Nephron progenitor cell (in vitro differentiated cells): ENCODE measurements at places on chromosomes 7 and 10.
A peak's percentile ranks its signal among the peaks of the same experiment; 100 is the strongest.

DNA sequence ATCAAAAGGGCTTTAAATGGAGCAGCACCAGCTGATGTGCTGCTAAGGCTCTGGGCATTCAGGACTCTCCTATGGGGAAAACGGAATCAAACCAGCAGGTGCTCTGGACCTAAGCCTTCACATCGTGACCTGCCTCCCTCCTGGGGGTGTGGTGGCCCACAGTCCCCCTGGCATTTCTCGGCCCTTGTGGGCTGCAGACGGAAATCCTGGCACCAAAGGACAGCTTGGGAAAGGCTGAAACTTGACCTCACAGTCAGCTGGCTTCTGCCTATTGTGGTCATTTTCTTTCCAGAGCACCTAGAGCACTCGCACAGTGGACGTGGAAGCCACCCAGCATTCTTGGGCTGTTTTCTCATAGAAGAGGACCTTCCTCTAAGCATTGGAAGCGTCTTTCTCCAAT lies 74.8 kb downstream of the TPST1 start:
- H3K36me3 ChIP-seq = peaks cover 14% of the 10 kb centered on the region
- no peak overlapping the region for H3K4me3 ChIP-seq
- H3K27ac ChIP-seq = no peak overlapping the region
- no peak for DNase-seq

DNA sequence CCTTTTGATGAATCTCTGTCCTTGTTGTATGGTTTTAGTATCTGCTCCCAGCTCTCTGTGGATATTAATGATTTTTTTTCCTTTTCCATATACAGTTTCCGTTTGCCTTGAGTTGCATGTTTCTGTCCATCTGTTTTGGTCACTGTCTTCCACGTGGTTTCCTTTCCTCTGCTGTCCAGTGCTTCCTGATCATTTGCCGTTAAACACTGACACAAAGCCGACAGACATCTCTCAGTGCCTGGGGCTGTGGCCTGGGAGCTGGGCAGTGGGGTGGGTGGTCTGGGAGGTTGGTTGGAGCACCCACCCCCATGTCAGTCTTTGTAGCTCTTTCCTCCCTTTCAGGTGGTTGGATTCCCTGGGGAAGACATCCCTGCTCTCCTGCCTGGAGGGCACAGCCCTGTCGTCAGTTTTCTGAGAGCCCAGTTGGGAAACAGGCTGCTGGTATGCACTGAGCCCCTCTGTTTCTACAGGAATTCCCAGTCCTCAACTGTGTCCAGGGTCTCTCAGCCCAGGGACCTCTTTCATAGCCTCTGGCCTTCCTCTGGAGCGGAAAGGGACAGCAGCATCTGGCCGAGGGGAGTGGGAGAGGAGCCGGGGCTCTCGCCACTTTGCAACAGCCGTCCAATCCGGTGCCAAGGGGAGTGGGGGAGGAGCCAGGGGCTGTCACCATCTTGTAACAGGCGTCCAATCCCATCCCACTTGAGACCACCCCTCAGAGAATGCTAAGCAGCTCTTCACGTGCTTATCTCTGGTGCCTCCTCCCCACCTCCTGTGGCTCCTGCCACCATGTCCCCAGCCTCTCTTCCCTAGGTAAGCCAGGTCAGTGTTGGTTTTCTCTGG lies 26.7 kb upstream of the MKI67 start:
- peak overlapping the region; percentile 57 for H3K27ac ChIP-seq
- H3K4me1 ChIP-seq = peaks cover 25% of the 10 kb centered on the region
- H3K27me3 ChIP-seq = peaks cover 13% of the 10 kb centered on the region
- peak; percentile 30 for DNase-seq
- no peak overlapping the region for H3K4me3 ChIP-seq

DNA sequence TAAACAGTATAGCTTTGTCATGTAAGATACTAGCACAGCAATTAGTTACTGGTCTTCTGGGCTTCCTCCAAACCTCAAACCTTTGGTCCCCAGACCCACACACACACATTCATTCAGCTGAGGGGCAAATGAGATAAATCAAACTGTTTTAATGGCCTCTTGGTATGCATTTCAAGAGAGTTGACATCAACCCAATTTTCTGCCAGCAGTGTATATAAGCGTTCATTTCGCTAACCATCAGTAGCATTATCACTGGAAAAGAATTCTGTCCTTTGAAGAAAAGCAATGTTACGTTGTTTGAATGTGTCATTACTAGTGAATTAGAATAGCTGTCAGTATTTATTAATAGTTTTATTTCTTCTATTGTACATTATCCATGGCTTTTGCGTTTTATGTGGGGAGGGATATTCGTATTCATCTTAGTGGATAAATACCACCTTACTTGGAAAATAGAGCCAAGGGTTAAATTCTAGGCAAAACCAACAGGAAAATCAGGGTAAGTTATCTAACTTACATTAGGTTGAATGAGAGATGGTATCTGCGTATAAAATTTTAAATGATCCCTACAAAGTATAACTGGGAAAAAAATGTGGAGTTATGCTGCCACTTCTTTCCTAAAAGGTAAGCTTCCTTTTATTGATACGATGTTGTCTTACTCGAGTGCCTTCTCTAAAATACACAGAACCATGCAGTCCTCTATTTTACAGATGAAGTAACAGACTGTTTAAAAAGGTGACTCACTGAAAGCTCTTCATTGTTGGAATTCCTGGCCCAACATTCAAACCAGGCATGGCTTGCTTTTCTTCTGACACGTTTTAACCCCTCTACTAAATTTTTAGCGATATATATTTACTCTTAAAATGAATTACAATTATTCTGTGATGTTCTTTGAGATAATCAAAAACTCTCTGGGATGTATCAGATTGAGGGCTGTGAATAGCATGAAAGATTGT lies 2.0 kb upstream of the ZMYND11 start:
- no peak overlapping the region for H3K27ac ChIP-seq
- H3K4me1 ChIP-seq = peaks cover 47% of the 10 kb centered on the region
- peak overlapping the region; percentile 89 for H3K4me3 ChIP-seq
- no peak for DNase-seq
- no peaks in the 10 kb centered on the region for H3K36me3 ChIP-seq
- H3K27me3 ChIP-seq = peaks cover 10% of the 10 kb centered on the region

GRCh38 chr10:10038348-10038747 lies 979.3 kb upstream of the CELF2 start:
- no peak overlapping the region for H3K27ac ChIP-seq
- H3K27me3 ChIP-seq = no peaks in the 10 kb centered on the region
- H3K4me3 ChIP-seq = no peak overlapping the region
- no peaks in the 10 kb centered on the region for H3K36me3 ChIP-seq
- DNase-seq = no peak
- no peaks in the 10 kb centered on the region for H3K4me1 ChIP-seq

- H3K27ac ChIP-seq = no peak overlapping the region
- H3K4me3 ChIP-seq = no peak overlapping the region
- peaks cover 4% of the 10 kb centered on the region for H3K27me3 ChIP-seq
- no peak for DNase-seq
- no peaks in the 10 kb centered on the region for H3K36me3 ChIP-seq
Observed at GRCh38 chr7:137243741-137244140, 99.8 kb downstream of the PTN start.

DNA sequence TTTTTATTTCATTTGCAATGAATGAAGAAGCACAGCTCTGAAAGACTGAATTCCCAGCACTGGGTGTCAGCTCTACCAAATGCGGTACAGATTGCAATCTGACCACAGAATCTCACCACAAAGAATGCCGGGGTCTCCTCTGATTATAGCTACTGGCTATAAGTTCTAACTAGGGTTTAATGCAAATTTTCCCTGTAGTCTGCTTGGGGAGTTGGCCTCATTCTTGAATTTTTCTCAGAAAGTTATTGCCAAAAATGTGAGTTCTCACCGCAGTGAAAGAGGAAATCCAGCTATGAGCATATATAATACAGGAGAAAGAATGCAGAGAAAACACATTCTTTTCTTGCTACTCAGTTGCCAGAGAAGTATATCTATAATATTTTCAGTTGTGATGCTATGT lies 1255.7 kb upstream of the LRRTM3 start:
- no peak for DNase-seq
- H3K36me3 ChIP-seq = peaks cover 58% of the 10 kb centered on the region
- H3K27ac ChIP-seq = no peak overlapping the region
- no peaks in the 10 kb centered on the region for H3K4me1 ChIP-seq
- H3K4me3 ChIP-seq = no peak overlapping the region
- no peaks in the 10 kb centered on the region for H3K27me3 ChIP-seq

DNA sequence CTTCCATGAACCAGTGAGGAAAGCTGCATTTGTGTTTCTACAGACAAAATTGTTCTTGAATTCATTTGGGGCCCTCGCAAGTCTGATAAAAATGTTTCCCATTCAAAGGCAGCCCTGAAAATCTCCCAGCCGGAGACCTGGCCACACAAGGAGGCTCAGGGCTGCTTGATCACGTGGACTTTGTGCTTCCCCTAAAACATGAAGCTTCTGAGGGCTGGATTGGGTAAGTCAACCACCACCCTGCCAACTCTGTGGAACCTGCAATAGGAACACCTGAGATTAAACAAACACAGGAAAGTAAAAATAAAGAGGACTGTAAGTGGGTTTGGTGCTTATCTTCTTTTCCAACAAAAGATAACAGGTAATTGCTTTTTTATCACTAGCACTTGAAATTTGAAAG lies 133.8 kb downstream of the C10orf90 start:
- peaks cover 16% of the 10 kb centered on the region for H3K27me3 ChIP-seq
- no peaks in the 10 kb centered on the region for H3K4me1 ChIP-seq
- H3K36me3 ChIP-seq = no peaks in the 10 kb centered on the region

- no peak for DNase-seq
- no peaks in the 10 kb centered on the region for H3K27me3 ChIP-seq
- peaks cover 74% of the 10 kb centered on the region for H3K36me3 ChIP-seq
- H3K4me1 ChIP-seq = peaks cover 30% of the 10 kb centered on the region
- no peak overlapping the region for H3K4me3 ChIP-seq
- H3K27ac ChIP-seq = peak overlapping the region; percentile 44
Observed at GRCh38 chr10:386771-387592, 251.7 kb downstream of the ZMYND11 start.

GRCh38 chr7:41529831-41530230 lies 173.1 kb downstream of the INHBA start:
- H3K27me3 ChIP-seq = peaks cover 6% of the 10 kb centered on the region
- no peak overlapping the region for H3K4me3 ChIP-seq

GRCh38 chr7:13829914-13830900 lies 159.3 kb downstream of the ETV1 start:
- no peaks in the 10 kb centered on the region for H3K36me3 ChIP-seq
- no peak overlapping the region for H3K4me3 ChIP-seq

DNA sequence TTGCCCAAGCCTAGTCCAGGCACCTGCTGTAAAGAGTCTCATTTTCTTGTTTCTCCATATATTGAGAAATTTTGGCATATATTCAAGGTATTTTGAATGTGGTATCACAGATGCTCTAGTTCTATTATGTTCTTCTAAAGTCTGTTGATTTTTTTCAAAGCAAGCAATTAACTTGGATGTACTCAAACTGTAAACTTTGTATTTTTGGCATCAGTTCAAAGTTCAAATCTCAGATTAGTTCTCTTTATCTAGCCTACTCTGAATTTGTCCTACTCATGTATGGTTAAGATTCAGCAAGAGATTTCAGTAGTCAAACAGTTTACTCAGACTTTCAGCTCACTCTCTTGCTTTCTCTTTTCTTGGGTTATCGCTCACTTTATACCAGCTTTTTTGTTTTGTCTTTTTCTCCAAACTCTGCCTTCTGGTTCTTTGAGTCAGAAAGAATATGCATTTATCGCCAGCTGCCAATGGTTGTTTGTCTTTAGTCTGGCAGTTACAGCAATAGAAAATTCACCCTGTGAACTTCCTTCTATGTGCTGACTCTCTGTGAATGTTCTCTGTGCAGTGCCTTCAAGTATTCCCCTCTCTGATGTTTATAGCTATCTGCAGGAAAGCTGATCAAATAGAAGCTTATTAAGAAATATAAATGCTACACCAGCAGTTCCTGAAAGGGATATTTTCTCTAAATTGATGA lies 56.0 kb downstream of the ANKRD7 start:
- no peak for DNase-seq
- H3K36me3 ChIP-seq = no peaks in the 10 kb centered on the region
- peaks cover 13% of the 10 kb centered on the region for H3K4me1 ChIP-seq
- no peaks in the 10 kb centered on the region for H3K27me3 ChIP-seq
- H3K27ac ChIP-seq = no peak overlapping the region

DNA sequence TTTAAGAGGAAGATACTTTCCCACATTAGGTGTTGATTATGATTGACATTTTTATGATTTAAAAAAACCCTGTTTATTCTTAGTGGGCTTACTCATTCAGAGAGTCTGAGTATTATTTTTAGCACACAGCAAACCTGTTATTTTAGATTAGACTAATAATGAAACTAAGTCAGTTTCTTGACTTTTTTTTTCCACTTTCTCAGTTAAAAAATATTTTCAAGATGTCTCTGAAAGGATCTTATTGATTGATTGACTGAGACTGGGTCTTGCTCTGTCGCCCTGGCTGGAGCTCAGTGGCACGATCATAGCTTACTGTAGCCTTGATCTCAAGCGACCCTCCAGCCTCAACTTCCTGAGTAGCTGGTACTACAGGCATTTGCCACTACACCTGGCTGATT lies 20.4 kb upstream of the INPP5F start:
- DNase-seq = no peak
- H3K27ac ChIP-seq = no peak overlapping the region
- peaks cover 18% of the 10 kb centered on the region for H3K27me3 ChIP-seq
- peaks cover 22% of the 10 kb centered on the region for H3K36me3 ChIP-seq
- H3K4me1 ChIP-seq = no peaks in the 10 kb centered on the region
- no peak overlapping the region for H3K4me3 ChIP-seq

GRCh38 chr7:154623399-154623798 lies 379.5 kb downstream of the PAXIP1 start:
- no peaks in the 10 kb centered on the region for H3K4me1 ChIP-seq
- no peak for DNase-seq
- H3K27me3 ChIP-seq = peaks cover 12% of the 10 kb centered on the region
- H3K36me3 ChIP-seq = no peaks in the 10 kb centered on the region

DNA sequence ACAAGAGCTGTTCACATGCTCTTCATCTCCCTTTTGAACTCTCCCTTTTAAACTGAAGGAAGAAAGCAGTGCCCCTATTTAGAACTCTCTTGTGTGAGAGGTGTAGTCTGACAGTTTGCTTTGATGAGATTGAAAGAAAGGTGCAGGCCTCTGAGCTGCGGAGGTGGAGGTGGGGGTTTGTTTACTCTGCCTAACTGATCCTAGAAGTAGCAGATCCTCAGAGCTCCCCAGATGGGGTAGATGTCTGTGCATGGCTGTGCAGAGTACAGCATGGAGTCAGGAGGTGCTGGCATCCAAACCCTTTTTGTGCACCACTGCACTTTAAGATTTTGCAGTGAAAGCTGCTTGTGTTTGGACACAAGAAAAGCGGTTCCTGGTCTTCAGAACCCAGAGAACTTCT lies 58.3 kb downstream of the MINDY4 start:
- H3K27me3 ChIP-seq = peaks cover 2% of the 10 kb centered on the region
- H3K4me3 ChIP-seq = no peak overlapping the region

- no peaks in the 10 kb centered on the region for H3K27me3 ChIP-seq
- H3K4me1 ChIP-seq = peaks cover 78% of the 10 kb centered on the region
- H3K4me3 ChIP-seq = peak overlapping the region; percentile 32
- H3K36me3 ChIP-seq = peaks cover 60% of the 10 kb centered on the region
Observed at GRCh38 chr10:125010362-125010761, 68.4 kb downstream of the ZRANB1 start.

GRCh38 chr10:21488246-21488956 lies 37.1 kb downstream of the SKIDA1 start:
- H3K27ac ChIP-seq = peak overlapping the region; percentile 55
- H3K36me3 ChIP-seq = peaks cover 5% of the 10 kb centered on the region
- peaks cover 6% of the 10 kb centered on the region for H3K27me3 ChIP-seq
